ENCODE measurements at places on chromosomes 7 and 10.
A peak's percentile ranks its signal among the peaks of the same experiment; 100 is the strongest.

DNA sequence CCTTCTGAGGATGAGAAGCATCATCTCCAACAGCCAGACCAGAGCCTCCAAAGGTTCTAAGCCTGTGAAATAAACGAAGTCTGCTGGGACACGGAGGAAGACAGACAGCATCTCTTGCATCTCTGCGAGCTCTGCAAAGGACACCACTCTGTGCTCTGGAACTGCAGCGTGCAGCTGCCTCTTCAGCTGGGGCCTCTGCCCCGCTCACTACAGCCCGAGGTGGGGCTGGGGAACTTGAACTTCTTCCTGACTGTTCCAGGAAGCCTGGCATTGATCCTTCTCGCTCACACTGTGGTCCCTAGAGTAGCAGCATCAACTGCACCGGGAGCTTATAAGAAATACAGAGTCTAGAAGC is 163.3 kb downstream of the USP6NL start:
- no peak for DNase-seq

DNA sequence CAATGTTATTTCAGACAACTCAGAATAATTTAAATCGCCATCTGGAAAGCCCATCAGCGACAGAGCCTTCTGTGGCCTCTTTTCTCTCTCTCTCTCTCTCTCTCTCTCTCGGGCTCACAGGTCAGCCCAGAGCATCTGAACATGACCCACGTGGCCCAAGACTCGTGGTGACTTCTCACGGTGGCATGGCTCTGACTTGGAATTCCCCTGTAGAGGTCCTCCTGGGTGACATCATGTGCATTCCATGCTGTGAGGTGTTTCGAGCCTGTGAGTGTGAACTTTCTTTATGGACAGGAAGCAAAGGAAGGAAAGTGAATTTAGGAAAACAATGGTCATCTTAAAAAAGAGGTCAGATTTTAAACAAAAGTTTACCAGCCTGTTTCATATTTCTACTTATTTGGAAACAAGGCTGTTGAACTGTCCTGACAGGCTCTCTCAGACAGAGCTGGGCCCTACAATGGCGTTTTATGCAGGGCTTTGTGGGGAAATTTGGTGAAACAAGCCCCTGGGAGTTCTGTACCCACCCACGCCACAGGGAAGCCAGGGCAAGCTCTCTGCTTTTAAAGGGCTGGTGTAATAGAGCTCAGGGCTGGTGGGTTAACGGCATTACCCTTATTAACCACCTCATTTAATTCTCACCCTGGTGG is 359.7 kb upstream of the ZNF32 start:
- no peak for DNase-seq

GRCh38 chr10:110780704-110781103 is 91.0 kb upstream of the PDCD4 start:
- no peak for DNase-seq

GRCh38 chr7:102454468-102454867 is 10.2 kb downstream of the ALKBH4 start:
- DNase-seq = no peak

- no peak for DNase-seq
Measured at GRCh38 chr7:10104292-10104691, 869.4 kb upstream of the PHF14 start.

DNA sequence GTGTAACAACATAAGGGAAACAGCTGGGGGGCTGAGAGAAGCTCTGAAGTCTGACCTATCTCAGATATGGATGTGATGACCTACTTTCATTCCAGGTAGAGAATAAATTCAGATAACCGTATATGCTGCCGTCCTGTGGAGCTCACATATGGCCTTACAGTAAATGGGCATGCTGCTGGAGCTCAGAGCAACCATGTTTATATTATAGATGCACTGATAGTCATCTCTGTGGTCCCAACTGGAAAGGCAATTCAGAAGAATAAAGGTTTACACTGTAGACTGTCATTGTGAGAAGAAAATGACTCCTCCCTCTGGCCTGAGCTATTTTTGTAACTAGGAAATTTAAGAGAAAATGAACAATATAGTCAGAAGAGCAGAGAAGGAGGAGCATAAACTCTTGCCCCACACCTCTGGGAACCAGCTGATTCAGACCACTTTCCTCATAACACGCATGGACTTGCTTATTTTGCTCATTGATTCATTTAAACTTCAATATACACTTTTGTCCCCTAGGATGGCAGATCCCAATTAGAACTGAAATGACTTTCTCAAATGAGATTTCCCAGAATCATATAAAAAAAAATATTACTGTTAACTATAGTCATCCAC is 69.9 kb upstream of the NXPH1 start:
- DNase-seq = no peak

- no peak for DNase-seq
Measured at GRCh38 chr7:15906436-15906835, 220.0 kb upstream of the MEOX2 start.

- DNase-seq = no peak
Measured at GRCh38 chr7:1355568-1356340, 103.5 kb downstream of the MICALL2 start.

- DNase-seq = no peak
Measured at GRCh38 chr7:156772725-156773124, 120.3 kb downstream of the LMBR1 start.

GRCh38 chr7:135510592-135511183 is 786 bp upstream of the CNOT4 start:
- DNase-seq = no peak

DNA sequence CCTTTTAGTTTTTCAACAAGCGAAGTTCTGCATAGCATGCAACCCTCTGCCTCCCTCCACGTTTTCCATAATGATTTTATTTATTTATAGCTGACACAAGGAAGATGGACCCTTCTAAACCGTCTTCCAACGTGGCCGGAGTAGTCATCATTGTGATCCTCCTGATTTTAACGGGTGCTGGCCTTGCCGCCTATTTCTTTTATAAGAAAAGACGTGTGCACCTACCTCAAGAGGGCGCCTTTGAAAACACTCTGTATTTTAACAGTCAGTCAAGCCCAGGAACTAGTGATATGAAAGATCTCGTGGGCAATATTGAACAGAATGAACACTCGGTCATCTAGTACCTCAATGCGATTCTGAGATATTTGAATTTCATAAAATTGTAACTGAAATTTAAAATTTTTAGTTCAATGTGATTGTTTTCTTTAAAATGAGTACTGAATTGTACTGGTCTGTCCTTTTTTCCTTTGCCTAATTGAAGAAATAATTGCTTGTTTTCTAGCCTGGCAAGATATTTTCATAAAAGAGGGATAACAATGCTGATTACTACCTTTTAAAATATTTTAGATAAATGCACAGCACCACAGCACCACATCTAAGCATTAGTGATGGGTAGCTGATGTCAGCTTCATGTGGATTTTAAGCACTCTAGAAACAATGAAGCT is 41.5 kb upstream of the SLC39A12 start:
- no peak for DNase-seq

DNA sequence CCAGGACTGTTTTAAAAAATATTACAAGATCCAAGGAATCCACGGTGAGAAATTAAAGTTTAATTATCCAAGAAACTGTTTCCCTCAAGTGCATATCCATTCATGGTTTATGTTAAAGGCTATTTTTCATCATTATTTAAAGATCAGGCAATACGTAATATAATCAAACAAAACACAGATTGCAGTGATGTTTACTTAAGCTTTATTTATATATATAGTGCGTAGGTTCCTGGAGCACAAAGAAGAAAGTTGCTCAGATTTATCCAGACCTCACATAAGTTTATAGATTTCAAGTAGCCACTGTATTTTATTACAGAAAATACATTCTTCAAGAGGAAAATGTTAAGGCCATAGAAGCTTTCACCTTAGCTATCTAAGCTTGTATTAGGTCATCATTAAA is 210.0 kb upstream of the KLF14 start:
- no peak for DNase-seq

- DNase-seq = peak; percentile 89
Measured at GRCh38 chr7:100130608-100131453, 4.1 kb downstream of the MBLAC1 start.

- peak; percentile 66 for DNase-seq
Measured at GRCh38 chr7:155815332-155816191, 3.3 kb upstream of the SHH start.

DNA sequence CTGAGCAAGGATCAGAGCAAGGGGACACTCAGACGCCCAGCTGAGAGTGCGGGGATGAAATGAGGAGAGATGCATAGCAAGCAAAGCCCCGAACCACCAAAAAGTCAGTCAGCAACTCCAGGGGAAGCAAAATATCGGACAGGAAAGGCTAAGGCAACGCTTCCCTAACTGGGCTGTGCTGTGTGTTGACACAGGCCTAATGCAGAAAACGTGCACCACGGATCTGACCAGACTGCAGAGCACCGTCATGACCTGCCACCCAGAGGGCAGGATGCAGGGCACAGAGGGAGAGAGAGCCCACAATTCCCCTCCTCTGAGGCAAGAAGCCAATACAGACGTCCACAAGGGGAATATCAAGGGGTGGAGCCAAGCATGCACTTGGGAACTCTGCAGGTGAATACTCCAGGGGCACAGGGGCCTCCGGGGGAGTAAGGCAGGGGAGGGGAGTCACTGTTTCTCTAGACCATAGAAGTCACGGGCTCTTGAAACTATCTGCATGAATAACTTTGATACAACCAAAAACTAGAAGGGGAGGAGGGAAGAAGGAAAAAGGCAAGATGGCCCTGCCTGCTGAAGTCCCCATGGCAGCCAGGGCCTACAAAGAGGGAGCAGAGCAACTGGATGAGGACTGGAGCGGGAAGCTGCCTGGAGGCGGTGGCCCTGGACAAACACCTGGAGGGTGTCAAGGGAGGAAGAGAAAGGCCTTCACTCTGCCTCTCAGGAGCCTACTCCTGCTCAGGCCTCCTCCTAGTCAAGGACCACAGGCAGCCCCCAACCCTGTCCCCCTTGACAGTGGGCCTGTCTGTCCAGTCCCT is 26.2 kb downstream of the GRID1 start:
- DNase-seq = no peak

DNA sequence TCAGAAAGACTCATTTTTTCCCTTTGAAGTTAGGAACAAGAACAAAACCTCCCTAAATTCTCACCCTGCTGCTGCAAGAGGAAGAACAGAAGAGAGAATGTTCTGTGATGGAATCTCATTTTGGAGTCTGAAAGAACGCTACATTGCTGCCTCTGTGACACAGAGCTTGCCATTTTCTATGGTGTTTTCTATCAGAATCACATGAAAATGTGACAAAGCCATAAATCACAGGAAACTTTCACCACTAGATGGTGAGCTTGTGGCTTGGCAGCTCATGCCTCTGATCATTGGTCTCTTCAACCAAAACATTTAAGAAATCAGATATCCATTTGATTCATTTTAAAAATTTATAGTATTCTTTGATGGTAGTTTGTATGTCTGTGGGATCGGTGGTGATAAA is 82.9 kb downstream of the CADPS2 start:
- no peak for DNase-seq

GRCh38 chr7:39088730-39089593 is 111.3 kb downstream of the POU6F2 start:
- no peak for DNase-seq

GRCh38 chr7:99737726-99738125 is 2.7 kb upstream of the CYP3A7 start:
- DNase-seq = no peak

GRCh38 chr10:114526126-114526503 is 121.8 kb upstream of the AFAP1L2 start:
- no peak for DNase-seq

- peak; percentile 26 for DNase-seq
Measured at GRCh38 chr10:71396711-71397295, at the start of gene CDH23. CDH23 (plus strand) TSS chr10:71396920; CDS start chr10:71439832, 42,912 bp downstream.

DNA sequence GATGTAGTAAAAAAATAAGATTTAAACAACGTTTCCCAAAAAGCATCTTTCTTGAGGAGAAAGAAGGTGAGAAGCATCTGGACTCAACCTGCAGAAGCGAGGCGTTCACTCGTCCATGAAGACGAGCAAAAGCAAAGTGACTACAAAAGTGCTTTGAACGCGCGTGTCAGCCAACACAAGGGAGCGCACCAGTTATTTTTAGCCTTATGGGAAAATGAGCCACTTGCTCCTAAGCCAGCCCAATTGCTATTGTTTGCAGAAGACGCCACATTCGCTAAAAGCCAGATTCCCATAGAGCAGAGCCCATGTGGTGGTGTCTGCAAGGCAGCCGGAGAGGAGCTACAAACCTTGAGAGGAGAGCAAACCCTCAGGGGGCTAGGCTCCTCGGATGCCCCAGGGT is 122.5 kb downstream of the FAM53B start:
- no peak for DNase-seq

DNA sequence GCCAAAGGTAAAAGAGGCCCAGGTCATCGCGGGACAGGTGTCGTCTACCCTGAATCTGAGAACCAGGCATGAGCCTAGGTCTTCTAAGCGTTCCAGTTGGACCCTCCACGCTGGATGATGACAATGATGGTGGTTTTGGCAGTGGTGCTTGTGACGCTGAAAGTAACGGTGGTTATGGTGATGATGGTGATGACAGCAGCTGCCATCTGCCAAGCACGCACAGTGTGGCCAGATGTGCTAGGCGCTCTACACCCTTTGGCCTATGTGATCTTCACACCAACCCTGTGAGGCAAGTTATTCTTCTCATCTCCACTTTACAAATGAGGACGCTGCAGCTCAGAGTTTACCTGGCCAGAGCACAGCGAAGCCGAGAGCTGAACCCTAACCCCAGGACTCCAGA is 93.9 kb downstream of the FAM53B start:
- DNase-seq = no peak

DNA sequence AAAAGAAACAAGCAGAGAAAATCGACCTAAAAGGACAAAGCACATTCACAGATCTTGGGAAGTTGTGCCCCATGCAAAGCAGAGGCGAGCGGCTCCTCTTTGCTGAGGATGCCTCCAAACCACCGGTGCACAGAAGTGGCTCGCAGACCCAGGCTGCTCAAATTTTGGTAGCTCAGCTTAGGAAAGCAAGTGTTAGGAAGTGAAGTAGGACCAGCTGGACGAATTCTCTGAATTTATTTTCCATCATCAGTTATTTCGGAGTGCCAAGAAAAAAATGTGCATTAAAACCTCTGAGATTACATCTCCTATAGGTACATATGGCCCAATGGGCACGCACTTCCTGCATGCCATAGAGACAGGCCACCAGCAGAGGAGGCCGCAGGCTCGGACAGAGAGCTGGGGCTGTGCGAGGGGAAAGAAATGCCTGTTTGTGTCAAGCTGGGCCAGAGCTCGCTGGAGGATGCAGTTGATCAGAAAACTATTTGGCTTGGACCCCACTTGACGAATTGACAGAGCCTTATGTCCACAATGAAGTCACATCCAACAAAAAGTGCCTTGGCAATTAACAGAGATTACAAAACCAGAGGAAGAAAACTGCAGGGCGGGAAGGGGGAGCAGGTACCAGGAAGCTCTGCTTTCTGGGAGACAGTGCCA is 122.3 kb upstream of the LYZL2 start:
- no peak for DNase-seq

DNA sequence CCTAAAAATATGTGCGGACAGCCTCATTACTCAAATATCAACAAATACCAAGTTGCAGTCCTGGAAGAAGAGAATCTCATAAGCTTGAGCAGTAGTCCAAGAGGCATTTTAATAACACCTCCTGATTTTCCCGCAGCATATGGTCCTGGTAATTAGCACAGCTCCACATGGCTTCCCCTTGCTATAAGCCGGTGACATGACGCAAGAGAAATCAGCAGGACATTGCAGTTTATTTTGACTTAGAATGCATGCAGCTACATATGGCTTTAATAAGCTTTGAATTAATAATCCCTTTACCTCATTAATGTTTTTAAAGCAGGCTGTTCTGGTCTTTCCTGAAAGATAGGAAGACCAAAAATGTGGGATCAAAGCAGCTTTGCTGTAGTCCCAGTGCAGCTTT is 137.6 kb downstream of the RAMP3 start:
- DNase-seq = no peak
